ENCODE measurements at places on chromosomes 6 and 20.
A peak's percentile ranks its signal among the peaks of the same experiment; 100 is the strongest.

DNA sequence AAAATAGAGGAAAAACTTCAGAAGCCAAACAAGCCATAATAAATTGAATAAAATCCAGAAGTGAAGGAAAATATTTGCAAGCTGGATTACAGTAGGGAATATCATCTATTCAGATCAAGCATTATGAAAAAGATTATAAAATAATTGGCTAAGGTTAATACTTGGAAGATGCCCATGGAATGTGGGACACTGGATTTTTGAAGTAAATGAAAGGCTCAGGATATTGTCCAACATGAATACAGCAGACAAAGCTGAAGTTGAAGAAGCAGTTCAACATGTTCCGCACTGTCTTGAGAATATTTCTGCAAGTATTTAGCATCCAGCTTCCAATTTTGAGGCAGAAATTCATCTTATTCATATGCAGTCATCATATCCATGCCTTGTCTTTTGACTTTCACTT is 1278.4 kb upstream of the GJE1 start:
- DNase-seq = no peak

GRCh38 chr6:90186637-90187371 is 109.8 kb downstream of the BACH2 start:
- DNase-seq = no peak

DNA sequence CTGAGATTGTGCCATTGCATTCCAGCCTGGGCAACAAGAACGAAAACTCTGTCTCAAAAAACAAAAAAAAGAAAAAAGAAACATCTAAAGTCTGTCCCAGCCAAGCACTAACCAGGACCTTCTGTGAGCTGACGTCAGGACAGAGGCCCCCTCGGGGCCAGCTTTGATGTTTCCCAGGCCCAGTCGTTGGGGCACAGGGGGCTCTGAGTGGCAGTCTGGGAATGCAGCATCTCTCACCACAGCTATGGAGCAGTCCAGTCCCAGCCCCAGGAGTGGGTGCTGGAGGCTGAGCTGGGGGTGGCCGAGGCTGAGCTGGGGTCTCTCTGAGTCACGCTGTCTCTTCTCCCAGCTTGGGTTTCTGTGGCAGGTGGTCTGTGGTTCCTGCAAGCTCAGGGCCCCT is 46.0 kb upstream of the SRF start:
- DNase-seq = no peak

DNA sequence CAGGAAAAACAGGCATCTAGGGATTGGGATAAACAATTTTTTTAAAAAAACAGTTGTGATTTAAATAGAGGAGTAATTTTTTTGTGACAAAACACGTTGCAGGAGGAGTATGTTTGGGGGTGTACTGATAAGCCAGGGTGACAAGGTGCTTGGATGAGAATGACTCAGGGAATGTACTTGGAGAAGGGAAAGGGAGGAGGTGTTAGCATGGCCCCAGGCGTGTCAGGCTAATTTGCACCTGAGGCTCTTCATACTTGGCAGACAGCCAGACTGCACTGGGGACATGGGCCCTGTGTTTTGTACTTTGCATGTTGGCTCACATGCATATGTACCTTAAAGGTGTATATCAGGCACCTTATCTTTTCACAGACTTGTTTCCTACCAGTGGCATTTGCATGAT is 22.8 kb downstream of the PANK2 start:
- no peak for DNase-seq

GRCh38 chr20:50467718-50468356 is 42.3 kb upstream of the PTPN1 start:
- DNase-seq = peak; percentile 76

GRCh38 chr6:81051952-81052351 is 700.5 kb downstream of the TENT5A start:
- no peak for DNase-seq

GRCh38 chr6:21846541-21847451 is 253.2 kb downstream of the SOX4 start:
- DNase-seq = no peak

GRCh38 chr6:1665214-1665613 is 55.5 kb downstream of the FOXC1 start:
- no peak for DNase-seq

GRCh38 chr20:45263556-45264266 is 9.3 kb upstream of the SLPI start:
- no peak for DNase-seq
